ENCODE measurements at places on chromosomes 1 and 21.

- no peak for DNase-seq
Measured at GRCh38 chr1:117321680-117322609, 45.3 kb upstream of the MAN1A2 start.

GRCh38 chr1:230913496-230913895 is 45.2 kb upstream of the C1orf198 start:
- no peak for DNase-seq

DNA sequence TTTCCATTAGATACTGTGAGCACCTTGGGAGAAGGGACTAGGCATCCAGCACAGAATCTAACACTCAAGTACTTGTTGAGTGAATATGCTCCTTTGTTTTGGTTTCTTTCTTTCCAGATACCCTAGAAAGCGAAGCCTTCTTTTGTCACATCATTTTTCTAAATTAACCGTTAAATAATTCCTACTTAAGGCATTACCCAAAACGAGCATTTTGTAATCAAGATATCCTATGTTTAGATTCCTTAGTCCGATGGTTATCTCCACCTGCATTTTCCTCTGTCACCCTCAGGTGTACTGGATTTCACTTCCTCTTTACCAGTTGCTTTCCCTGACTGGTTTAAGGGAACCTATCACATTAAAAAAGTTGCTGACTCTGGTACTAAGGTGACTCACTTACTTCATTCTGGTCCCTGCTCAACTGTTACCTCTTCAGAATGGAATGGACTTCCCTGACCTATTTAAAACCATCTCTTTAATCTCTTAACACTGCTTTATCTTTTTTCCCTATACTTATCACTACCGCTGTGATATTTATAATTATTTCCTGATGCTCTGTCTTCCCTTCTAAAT is 3.2 kb downstream of the B3GALNT2 start:
- no peak for DNase-seq

- DNase-seq: no peak
Measured at GRCh38 chr1:243415663-243416408, 160.0 kb downstream of the SDCCAG8 start.

- DNase-seq: no peak
Measured at GRCh38 chr1:169796274-169796810, 1.6 kb upstream of the METTL18 start.

DNA sequence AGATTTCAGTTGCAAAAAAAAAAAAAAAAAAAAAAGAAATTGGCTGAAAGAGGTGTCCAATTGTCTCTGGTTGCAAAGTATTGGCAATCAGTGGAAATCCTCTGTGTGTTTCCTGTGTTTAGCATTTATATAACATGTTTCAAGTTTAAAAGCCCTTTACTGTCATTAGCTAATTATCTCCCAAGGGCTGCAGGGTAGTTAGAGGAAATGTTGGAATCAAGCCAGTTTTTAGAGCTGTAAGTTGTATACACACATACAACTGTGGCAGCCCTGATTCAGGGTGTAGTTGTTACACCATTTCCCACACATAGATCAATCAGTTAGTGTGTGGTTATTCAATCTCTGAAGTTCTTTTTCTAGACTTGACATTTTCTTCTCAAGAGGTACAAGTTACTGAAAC is 8.9 kb upstream of the ZNF326 start:
- DNase-seq: no peak

GRCh38 chr1:216437603-216438002 is 14.4 kb upstream of the USH2A start:
- no peak for DNase-seq

- DNase-seq: no peak
Measured at GRCh38 chr1:224106568-224107281, 7.2 kb upstream of the FBXO28 start.

- DNase-seq: no peak
Measured at GRCh38 chr1:148372731-148373130, 110.4 kb downstream of the PPIAL4G start.

DNA sequence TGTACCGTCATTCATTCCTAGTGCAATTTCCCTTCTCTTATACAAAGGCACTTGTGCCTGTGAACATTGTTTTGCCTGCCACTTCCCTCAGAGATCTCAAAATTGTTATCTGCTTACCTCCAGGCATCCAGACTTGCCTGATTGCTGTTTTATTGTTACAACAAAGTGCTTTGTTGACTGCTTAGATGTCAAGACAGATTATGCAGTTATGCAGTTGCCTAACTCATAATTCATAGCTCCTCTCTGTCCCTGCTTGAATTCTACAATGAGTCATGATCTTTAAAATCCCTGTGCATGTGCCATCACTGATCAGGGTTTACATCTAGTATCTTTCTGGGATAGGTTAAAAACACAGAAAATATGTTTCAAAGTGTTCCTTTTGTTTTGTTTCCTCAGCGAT is 24.5 kb downstream of the CXADR start:
- no peak for DNase-seq

DNA sequence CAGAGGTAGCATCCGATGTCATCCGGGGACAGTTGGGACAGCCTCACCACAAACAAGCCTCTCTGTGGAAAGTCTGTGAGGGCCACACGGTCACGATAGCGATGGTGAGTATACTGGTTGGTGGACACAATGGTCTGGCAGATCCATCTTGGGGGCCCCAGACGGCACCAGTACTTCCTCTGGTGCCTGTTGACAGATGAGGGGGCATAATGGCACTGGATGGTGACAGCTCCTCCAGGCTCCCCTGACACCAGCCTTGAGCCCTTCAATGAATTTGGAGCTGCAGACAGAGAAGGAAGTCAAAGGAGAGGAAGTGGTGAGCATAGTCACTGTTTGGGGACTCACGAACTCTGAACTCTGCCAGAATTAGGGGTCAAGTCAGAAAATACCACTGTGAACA is 8.0 kb downstream of the FCAMR start:
- no peak for DNase-seq

DNA sequence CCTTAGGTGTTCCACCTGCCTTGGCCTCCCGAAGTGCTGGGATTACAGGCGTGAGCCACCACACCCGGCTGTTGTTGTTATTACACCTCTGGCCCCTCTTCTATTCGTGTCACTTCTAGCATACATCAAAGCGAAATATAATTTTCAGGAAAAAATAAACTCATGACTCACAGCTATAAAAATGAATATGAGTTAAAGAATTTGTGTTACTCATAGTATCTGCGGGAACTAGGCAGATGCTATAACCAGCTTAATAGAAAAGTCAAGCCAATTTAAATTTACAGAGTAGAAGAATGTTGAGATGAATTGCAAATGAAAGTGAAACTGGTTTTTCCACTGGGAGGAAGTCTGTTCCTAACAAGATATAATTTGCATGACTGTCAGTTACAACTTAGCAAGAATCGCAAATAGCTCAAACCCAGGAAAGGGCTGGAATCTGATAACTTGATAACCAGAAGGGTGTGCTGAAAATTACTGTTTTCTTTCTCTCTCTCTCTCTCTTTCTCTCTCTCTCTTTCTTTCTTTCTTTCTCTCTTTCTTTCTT is 11.2 kb downstream of the OR2W3 start:
- no peak for DNase-seq

DNA sequence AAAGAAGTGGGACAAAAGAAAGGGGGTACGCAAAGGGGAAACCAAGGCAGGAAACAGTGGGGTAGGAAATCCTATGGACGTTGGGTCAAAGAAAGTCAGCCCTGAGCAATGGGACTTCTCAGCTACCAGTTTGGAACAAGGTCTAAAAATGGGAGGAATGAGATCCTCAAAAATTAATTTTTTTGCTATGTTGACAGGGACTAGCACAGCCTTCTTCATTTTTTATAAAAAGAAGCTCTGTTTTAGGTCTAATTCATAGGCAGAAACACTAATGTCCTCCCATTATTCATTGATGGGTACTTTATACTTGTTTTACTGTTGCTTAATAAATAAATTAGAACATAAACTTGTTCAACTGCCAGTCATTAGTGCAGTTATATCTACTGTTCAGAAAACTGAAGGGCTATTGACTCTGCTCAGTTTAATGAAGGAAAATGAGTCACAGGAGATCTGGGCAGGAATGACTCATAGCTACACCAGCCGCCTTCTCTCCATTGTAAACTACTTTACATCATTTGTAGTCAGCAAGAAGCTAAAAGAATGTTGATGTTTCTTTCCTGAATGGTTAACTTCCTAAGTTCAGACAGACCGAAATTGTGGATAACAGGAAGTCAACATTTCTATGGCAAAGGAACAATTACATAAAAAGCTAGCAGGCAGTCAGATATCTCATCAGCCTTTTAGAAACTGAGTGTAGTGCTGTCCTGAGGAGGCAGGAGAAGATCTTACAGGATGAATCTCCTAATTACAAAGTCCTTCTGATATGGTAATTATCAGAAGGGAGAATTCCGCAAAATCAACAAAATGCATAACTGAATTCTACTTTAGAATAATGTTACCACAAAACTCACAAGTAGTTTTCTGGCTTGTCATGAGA is 356.4 kb upstream of the PKN2 start:
- DNase-seq: no peak

- no peak for DNase-seq
Measured at GRCh38 chr1:84892705-84893618, at the start of gene LPAR3. LPAR3 (minus strand) TSS chr1:84893206; CDS start chr1:84866120, 27,086 bp downstream.

GRCh38 chr1:86798608-86799291 is 94.4 kb downstream of the SH3GLB1 start:
- DNase-seq: no peak

GRCh38 chr1:201011616-201012015 is 11.9 kb downstream of the KIF21B start:
- no peak for DNase-seq

DNA sequence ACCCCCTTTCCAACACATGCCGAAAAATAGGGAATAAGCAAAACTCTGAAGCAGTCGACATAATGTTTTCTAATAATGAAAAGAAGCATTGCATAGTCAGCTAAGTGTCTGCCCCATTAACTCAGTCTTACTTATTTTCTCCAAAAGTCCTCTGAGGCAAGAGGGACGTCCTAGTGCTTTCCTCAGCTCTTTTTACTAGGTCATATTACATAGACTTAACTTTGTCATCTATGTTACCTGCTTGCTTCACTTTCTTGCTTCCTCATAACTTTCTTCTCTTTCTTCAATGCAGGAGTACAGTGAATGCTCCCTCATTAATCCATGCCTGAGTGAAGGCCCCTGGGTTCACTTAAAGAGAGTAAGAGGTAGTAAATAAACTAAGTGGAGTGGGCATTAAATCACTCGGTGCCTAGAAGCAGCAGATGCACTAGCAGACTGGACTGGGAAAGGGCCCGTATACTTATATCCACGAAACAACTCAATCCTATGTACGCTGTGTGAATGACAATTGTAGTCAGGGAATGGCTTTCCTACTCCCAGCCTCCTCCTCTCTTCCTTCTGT is 210.5 kb upstream of the SPAG17 start:
- DNase-seq: no peak

DNA sequence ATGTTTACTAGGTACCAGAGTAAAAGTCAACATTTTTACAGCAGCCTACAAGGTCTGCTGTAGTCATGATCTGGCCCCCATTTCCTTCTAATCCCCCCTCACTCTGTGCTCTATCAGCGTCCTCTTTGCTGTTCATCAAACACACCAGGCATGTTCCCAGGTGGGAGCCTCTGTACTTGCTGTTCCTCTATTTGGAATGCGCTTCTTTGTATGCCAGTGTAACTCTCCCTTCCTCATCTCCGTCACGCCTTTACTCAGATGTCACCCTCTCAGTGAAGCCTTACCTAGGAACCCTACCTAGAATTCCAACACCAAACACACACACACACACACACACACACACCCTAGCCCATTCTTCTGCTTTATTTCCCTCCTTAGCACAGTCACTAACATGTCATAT is 21.0 kb downstream of the TP53BP2 start:
- DNase-seq: no peak

DNA sequence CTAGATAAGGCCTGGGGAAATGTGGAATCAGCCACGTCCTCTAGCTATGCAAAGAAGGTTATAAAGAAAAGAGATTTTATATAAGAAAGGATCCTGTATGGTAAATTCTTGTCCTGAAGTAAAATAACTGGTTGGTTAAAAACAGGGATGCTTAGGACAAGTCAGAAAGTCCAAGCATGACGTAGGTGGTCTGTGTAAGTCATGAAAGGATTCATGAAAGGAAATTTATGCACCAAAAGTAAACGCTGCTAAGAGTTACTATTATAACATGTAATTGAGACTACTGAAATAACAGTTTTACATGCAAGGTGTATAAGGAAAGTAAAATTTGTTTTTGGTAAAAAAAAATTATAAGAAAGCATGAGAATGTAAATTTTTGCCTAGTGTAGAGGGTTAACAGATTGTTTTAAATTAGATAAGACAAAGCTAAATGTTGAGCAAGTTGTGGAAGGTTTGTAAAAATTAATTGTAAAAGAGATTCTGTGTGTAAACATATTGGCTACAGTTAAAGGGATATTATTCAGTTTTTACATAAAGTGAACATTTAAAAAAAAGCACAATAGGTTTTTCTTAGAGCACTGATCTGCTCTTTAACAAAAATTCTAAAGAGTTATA is 43.9 kb downstream of the PIGK start:
- no peak for DNase-seq

- DNase-seq: no peak
Measured at GRCh38 chr21:45602106-45602505, 41.4 kb upstream of the PCBP3 start.

- no peak for DNase-seq
Measured at GRCh38 chr1:55632058-55632457, 416.9 kb upstream of the USP24 start.

DNA sequence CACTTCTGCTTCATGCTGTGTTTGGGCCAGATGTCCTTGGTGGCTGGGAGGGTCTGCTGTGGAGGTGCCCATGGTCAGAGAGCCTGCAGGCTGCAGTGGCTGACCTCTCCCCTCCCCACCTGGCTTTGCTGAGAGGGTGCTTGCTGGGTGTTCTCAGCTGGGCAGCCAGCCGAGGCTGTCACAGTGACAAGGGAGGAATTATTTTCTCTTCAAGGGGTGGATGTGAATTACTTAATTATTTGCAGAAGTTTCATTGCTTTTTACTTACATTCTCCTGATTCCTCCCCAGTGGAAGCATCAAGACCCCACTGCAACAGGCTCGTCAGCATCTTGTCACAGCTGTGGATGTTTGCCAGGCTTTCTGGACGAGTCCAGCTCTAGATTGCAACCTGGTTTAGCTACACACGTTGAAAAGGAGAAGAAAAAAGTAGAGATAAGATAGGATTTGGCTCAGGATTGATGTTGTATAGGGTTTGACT is 70.3 kb downstream of the GALNT2 start:
- no peak for DNase-seq

DNA sequence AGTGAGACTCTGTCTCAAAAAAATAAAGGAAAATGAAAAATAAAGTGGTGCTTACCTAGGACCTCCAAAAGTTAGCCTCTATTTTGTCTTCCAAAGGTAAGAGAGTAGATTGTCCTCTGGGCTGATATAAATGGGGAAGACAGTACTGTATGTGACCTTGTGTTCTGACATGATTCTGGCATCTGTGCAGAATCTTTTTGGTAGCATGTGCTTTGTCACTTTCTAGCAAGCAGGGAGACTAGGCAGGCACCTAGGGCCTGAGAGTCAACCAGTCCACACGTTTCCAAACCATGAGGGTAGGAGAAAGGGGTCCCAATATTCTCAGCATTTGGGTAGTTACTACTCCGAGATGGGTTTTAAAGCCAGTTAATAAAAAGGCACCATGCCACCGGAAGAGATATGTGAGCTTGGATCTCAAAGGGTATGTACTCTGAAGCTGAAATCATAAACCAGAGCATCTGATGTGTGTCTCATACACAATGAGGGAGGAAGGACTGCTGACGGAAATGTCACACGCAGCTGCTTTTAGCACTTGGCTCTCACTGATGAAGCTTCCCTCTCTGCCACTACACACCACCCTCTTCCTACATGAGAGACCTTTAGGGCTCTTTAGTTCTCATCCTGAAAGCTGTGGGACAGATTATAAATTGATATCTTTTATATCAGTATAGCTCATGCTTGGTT is 27.0 kb upstream of the SLC16A1 start:
- DNase-seq: no peak

Data from hypothalamus (tissue), 51 donors.